ENCODE measurements at places on chromosomes 16 and 17.

DNA sequence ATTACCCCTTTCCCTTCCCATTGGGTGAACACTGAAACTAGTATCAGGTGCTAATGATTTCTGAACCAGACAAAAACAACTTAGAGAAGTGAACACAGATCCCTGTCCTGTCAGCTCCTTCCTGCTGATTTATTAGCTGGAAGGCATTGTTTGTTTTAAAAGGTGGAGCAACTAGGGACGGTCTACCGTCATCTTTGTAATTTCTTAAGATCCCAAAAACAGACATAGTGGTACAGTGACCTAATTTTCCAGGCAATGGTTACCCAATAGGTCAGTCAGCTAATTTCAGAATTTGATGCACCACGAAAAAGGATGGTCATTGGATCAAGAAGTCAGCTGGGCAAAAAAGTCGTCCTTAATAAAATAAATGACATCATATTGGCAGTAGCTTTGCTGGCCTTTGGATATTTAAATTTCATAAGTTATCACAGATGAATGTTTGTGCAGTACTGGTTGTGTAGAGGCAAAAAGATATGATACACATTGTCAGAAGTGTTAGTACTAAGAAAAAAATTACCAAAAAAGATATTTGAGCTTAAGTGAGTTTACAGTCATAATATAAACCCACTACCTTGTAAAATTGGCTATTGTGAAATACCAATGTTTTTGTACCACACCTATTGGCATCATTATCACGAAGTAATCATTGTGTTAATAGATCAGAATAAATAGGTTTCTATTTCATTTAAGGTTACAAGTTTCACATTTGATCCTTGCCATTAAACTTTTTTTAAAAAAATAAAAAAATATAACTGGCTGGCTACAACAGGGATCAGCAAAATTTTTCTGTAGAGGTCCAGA, 27.2 kb upstream of the KCNJ16 start:
- no peak for DNase-seq

GRCh38 chr16:2233872-2234812, 2.1 kb upstream of the DNASE1L2 start:
- DNase-seq: no peak

DNA sequence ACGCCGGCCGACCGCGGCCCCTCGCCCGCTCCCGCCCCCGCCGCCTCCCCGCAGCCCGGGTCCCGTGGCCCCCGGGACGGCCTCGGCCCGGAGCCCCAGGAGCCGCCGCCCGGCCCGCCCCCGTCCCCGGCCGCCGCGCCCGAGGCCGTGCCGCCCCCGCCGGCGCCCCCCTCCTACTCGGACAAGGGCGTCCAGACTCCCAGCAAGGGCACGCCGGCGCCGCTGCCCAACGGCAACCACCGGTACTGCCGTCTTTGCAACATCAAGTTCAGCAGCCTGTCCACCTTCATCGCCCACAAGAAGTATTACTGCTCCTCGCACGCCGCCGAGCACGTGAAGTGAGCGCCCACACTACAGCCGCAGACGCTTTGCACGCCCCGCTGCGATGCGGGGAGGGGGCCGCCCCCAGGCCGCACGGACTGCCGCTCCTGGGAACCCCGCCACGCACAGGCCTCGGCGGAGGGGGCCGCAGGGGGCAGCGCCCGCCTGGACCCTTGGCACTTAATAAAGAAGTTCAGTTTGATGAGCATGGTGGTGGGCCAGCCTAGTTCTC, 35.5 kb upstream of the ZC3H18 start:
- DNase-seq: peak; percentile 57

- DNase-seq: peak; percentile 70
Measured at GRCh38 chr16:30660424-30661261, 2.4 kb downstream of the FBRS start.

GRCh38 chr16:68479271-68479670, 31.0 kb upstream of the SMPD3 start:
- DNase-seq: no peak

DNA sequence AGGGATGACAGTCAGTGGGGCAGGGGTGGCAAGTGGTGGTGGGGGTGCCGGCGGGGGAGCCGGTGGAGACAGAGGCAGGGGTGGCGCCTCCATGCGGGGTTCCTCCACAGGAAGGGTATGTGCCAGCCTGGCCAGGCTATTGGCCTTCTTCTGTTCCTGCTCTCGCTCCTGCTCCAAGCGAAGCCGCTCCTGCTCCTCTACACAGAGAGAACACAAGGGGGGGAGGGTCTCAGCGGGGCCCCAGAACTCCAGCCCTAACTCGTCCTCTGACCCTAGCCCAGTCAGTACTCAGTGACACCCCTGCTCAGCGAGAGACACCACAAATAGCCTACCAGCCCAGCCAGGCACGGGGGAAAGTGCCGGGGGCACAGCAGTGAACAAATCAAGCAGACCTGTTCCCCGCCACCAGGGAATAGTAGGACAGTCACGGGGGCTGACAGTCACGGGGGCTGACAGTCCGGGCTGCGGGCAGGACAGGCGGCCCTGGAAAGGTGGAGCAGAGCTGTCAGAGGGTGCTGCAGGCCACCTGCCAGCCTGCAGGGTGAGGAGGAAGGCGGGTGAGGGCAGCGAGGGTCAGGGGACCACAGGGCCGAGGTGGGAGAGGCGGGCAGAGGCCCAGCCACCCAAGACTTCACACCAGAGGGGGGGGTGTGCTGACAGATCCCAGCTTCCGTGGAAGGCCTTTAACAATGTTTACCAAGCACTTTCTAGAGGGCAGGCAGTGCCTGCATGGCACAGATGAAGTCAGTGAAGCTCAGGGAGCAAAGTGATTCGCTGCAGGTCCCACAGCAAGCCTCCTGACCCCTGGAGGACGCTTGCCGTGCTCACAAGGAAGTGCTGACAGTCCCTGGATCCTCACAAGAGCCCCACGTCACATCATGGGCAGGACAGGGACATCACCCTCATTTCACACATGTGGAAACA, 5.3 kb downstream of the MNT start:
- DNase-seq: no peak

DNA sequence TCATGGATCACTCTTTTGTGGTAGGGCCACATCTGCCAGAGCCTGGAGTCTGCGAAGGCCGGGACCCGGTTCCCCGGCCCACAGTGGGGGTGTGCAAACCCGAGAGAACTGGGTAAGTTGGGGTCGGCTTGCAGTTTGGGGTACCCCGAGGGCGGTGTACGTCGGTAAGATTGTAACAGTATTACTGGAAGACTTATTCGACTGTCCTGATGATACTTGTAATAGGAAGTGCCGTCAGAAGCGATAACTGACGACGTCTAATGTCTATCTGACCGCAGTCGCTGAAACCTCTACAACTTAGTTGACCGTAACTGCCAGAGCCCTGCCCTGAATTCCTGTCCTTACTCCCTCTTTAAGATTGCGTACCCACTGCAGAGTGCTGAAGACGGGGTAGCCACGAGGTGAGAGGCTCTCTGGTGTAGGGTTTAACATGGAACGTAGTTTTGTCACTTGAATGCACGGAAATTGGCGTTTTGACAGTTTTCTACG, 24.0 kb downstream of the TRPV2 start:
- no peak for DNase-seq

- DNase-seq: no peak
Measured at GRCh38 chr17:58381124-58382035, 29.4 kb upstream of the SUPT4H1 start.

GRCh38 chr17:8506145-8506544, 70.5 kb downstream of the NDEL1 start:
- DNase-seq: no peak

- no peak for DNase-seq
Measured at GRCh38 chr16:11976850-11977375, 379 bp downstream of the SNX29 start.

DNA sequence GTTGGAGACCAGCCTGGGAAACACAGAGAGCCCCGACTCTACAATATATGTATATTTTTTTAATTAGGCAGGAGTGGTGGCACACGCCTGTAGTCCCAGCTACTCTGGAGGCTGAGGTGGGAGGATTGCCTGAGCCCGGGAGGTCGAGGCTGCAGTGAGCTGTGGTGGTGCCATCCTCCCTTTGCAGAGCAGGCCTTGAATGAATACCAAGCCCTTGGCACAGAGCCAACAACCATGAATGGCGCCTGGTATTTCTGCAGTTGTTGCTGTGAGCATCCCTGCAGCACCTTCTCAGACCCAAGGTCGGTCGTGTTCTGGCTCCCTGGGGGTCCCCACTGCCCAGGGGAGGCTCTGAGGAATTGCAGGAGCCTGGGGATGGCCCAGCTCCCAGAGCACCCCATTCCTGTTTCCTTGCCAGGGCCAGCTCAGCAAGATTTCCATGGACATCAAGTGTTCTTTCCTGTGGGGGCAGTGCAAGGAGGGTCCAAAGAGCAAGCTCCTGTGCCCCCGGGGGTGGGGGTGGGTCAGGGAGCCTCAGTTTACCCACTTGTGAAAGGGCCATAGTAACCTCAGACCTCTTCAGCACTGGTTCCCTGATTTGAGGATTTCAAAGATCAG, 25.6 kb upstream of the RMI2 start:
- no peak for DNase-seq

- peak; percentile 87 for DNase-seq
Measured at GRCh38 chr17:47698749-47699535, 5.0 kb downstream of the TBKBP1 start.

- no peak for DNase-seq
Measured at GRCh38 chr17:50565402-50566350, 5.2 kb downstream of the CACNA1G start.

GRCh38 chr16:23222929-23223328, 40.4 kb downstream of the SCNN1G start:
- DNase-seq: no peak

DNA sequence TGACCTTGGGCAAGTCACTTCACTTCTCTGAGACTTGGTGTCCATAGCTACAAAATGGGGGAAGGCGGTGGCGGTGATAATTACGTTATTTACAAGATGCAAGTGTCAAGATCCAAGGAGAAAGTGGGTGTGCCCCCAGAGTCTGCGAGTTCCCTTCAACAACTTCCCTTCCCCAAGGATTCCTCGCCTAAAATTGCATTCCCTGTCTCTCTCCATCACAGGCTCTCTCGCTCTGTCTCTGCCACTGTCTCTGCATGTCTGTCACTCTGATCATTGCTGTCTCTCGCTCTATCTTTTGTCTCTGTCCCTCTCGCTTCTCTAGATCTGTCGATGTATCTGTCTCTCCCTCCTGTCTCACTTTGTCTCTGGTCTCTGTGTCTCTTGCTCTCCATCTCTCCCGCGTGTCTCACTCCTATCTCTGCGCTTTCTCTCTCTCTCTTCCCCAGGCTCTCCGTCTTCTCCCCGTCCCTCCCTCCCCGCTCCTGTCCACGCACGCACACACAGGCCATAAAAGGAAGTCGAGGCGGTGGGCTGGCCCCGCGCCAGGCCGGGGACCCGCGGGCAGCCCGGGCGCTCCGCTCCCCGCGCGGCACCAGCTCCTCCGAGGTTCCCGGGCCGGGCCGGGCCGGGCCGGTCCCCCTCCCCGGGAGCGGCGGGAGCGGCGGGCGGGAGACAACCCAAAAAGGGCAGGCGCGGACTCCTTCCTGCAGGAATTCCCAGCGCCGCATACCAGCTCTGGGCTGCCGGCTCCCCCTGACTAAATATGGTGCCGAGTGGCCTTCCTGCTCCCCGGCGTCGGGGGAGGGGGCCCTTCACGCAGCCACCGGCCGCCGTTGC, 1.1 kb upstream of the MYH11 start:
- DNase-seq: no peak

DNA sequence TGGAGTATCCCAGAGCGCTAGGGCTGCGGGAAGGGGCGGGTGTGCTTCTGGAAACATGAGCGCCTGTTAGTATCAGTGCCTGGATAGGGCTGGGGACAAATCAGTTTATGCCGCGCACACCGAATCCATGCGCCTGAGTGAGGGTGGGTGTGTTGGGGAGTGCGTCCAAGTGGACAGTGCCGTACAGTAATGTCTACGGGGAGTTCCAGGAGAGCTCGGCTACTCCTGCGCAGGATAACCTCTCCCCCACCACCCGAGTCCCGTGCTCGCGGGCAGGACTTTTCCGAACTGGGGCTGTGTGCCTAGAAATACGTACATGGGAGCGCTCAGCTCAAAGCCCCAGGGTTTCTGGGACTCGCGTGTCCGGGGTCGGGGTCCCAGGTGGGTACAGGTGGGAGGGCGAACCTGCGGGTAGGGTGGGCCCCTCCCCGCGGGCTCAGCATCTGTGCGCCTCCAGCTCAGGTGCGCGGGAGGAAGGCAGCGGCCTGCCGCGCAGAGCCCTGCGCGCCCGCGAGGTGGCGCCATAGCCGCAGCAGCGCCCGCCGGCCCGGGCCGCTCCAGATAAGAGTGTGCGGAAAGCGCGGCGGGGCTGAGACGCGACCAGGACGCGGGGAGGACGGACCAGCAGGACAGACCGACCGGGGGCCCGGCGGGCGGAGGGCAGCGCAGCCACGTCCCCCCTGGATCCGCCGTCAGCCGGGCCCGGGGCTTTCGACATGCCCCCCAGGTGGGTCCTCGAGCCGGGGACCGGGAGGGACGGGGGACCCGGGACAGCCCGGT, at the start of gene HIC1:
TSS of gene HIC1 (plus strand) at position 592 of the 780 bp plus-strand sequence. CDS start 1,588 bp downstream, outside the sequence.
- DNase-seq: peak; percentile 88

DNA sequence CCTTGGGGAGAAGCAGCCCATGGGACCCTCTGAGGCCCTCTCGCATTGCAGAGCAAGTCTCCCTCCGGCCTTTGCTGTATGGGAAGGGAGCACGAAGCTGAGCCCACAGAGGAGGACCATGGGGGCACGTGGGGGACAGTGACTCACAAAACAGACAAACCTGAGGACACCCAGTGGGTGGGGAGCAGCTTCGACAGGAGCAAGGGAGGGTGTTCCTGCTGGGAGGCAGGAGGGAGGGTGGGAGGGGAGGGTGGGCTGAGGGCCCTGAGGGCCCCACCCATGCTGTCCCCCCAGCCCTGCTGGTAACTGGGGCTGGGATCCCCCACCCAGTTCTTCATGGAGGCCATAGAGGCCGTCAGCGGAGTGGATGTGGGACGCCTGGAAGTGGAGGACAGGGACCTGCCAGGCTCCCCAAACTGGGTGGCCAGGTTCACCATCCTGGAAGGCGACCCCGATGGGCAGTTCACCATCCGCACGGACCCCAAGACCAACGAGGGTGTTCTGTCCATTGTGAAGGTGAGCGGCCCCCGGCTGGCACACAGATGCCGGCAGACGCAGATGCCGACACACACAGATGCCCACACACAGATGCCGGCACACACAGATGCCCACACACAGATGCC, 12.5 kb downstream of the SLC22A31 start:
- DNase-seq: no peak

- no peak for DNase-seq
Measured at GRCh38 chr16:66881014-66881417, 701 bp downstream of the PDP2 start.

All from activated T-cell treated with anti-CD3 and anti-CD28 coated beads, Interleukin-2, amount 50 U/mL, for 1 hour (primary cell).